ENCODE measurements at places on chromosomes 2 and 18. TPM values are rescaled to one million over a fixed set of nuclear protein-coding genes. Genes with fewer than 3 reads are reported as not detected.

- H3K4me1 ChIP-seq: peaks cover 4% of the 10 kb centered on the region
- H3K4me3 ChIP-seq: no peak overlapping the region
- no peaks in the 10 kb centered on the region for H3K36me3 ChIP-seq
- no peak overlapping the region for H3K27ac ChIP-seq
These were observed 47.4 kb downstream of the GREB1 start for GRCh38 chr2:11581124-11581796.

- peaks cover 3% of the 10 kb centered on the region for H3K36me3 ChIP-seq
- DNase-seq: peak; percentile 46
- H3K27ac ChIP-seq: peak within 1 kb of the TSS; percentile 98
- no peaks in the 10 kb centered on the region for H3K27me3 ChIP-seq
These were observed at the start of gene SEMA4C for GRCh38 chr2:96869822-96870625. TSS of gene SEMA4C (minus strand) at chr2:96870080. CDS start at chr2:96867886, 2,194 bp downstream.

DNA sequence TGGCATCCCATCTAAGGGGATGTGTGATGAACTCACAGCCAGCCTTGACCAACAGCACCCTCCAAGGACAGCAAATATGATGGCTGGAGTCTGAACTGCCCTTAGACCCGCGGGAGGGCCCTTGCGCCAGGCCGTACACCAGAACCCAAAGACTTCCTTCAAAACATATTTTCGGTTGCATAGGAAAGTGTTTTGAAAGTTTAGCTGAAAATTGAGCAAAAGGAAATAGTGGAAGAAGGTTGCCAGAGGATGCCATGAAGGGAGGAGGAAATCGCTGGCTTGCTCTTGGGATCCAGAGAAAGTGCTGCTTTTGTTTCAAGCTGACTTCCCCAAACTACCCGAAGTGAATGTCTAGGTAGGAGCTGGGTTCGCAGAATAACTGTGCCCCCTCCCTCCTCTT, 61.3 kb downstream of the IL1R2 start:
- H3K27me3 ChIP-seq: no peaks in the 10 kb centered on the region
- no peaks in the 10 kb centered on the region for H3K36me3 ChIP-seq
- peak overlapping the region; percentile 80 for H3K27ac ChIP-seq
- no peak for DNase-seq
- no peak overlapping the region for H3K4me3 ChIP-seq

DNA sequence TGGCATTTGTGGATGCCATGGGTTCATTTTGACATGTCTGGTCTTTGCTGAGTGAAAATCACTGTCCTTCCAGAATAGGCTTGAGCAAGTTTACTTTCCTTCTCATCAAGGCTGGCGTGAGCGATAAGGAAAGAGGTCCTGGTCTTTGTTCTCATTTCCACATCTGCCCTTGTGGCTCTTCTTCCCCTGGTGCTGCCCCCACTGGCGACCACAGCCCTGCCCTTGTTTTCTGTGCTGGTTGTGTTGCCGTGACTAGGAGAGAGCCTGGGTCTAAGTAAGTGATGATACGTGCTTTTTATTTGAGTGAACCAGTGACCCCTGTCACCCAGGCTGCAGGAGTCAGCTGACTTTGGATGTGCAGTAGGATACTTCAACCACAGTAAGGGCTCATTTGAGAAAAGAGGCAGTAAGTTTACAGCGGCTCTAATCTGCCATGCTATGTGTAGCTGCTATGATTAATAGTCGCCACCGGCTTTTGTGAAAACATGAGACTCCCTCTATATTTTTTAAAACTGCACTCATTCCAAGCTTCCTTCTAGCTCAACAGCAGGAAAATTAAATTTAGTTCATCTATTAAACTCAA, 441.7 kb downstream of the RNF144A start:
- no peaks in the 10 kb centered on the region for H3K27me3 ChIP-seq
- DNase-seq: no peak
- no peak overlapping the region for H3K4me3 ChIP-seq
- no peak overlapping the region for H3K27ac ChIP-seq
- no peaks in the 10 kb centered on the region for H3K4me1 ChIP-seq
- H3K36me3 ChIP-seq: no peaks in the 10 kb centered on the region

DNA sequence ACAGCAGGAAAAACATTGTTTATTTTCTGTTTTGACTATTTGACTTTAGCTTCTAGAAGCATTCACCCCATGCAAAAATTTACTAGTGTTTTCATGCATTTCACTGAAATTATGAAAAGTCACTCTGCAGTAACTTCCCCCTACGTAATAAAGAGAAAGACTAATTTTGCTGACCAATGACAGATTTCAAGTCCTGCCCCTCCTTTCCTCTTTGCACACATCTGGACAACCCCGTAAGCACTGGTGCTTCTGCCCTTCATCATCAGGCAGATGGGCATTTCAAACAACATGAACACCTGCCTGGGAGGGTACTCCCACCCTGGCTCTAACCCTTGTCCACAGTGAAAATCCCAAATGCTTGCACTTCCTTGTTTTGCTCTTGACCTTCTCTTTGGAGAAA, 815.0 kb upstream of the ID2 start:
- no peak overlapping the region for H3K4me3 ChIP-seq
- no peak for DNase-seq
- no peaks in the 10 kb centered on the region for H3K36me3 ChIP-seq
- H3K27me3 ChIP-seq: no peaks in the 10 kb centered on the region
- no peaks in the 10 kb centered on the region for H3K4me1 ChIP-seq

DNA sequence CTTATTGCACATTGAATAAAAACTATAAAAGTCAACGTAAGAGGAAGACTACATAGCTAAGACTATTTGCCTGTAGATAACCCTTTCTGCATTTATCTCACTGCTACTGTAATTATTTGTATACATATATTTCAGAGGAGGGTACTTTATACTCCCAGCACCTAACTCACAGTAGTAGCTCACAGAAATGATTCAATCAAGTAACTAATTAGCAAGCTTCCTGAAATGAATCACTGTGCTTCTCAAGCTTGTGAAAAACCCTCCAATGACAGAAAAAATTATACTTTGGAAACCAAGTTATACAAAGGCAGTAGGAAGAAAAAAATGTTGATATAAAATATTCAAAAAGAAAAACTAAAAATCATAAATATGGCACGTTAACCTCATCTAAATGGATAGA, 124.9 kb downstream of the NBAS start:
- H3K27me3 ChIP-seq: no peaks in the 10 kb centered on the region
- DNase-seq: no peak
- H3K4me3 ChIP-seq: no peak overlapping the region
- H3K4me1 ChIP-seq: no peaks in the 10 kb centered on the region

GRCh38 chr2:174931724-174932123, 73.5 kb downstream of the CHN1 start:
- no peaks in the 10 kb centered on the region for H3K36me3 ChIP-seq
- no peaks in the 10 kb centered on the region for H3K27me3 ChIP-seq
- H3K4me1 ChIP-seq: no peaks in the 10 kb centered on the region
- no peak for DNase-seq

DNA sequence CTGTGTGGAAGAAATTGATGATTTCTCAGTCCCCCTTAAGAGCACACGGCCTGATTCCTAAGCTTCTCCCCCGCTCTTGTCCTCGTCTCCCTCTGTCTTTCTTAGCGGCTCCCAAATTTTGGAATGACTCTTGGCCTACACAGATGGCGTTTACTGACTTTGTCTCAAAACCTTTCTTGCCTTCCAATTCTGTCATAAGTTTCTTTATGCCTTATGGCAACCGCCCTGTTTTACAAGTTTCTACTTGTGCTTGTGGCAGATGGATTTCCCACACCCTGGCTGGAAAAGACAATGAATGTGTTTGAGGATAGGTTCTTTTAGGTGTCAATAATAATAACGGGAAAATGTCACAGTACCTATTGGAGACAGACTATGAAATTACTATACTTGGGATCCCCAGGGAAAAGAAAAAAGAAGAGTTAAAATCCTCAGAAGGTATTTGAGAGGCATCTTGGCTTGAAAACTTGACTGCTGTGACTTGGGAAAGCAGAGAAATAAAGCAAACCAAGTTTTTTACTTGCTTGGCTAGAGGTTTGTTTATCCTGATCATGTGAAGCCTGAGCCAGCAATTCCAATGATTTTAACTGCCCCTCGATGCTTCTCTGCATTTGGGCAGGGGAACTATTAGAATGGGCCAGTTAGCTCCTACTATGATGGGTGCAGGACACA, 276.4 kb downstream of the HRH4 start:
- H3K4me3 ChIP-seq: no peak overlapping the region
- no peaks in the 10 kb centered on the region for H3K36me3 ChIP-seq
- H3K4me1 ChIP-seq: no peaks in the 10 kb centered on the region

DNA sequence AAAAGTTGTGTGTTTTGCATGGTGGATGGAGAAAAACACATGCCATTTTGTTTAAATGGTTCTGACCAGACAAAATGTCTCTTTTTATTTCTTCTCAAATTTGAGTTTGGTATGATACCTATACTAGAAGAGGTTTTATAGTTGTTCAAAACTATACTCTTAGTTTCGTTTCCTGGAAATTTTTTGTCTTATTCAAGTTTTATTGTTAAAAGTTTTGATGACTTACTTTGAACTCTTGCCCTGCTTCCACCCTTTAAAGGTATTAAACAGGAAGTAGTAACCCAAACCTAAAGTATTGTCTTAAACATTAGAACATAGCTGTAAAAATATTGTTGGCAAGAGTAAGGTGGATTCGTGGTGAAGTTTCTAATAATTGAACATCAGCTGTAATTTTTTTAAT, 98.2 kb downstream of the BABAM2 start:
- H3K4me3 ChIP-seq: no peak overlapping the region
- no peak for DNase-seq
- H3K27me3 ChIP-seq: no peaks in the 10 kb centered on the region
- H3K27ac ChIP-seq: no peak overlapping the region
- no peaks in the 10 kb centered on the region for H3K4me1 ChIP-seq

- peaks cover 2% of the 10 kb centered on the region for H3K4me1 ChIP-seq
- H3K36me3 ChIP-seq: no peaks in the 10 kb centered on the region
- DNase-seq: peak; percentile 49
- no peaks in the 10 kb centered on the region for H3K27me3 ChIP-seq
These were observed 36.6 kb upstream of the ASB1 start for GRCh38 chr2:238389988-238390589.

GRCh38 chr2:120545521-120546047, 190.1 kb upstream of the GLI2 start:
- no peak for DNase-seq
- peaks cover 25% of the 10 kb centered on the region for H3K4me1 ChIP-seq
- no peak overlapping the region for H3K27ac ChIP-seq
- H3K27me3 ChIP-seq: no peaks in the 10 kb centered on the region
- no peak overlapping the region for H3K4me3 ChIP-seq

GRCh38 chr18:79575891-79576685, 103.5 kb upstream of the CTDP1 start:
- no peaks in the 10 kb centered on the region for H3K36me3 ChIP-seq
- H3K4me1 ChIP-seq: peaks cover 18% of the 10 kb centered on the region
- H3K4me3 ChIP-seq: no peak overlapping the region
- DNase-seq: peak; percentile 28
- no peaks in the 10 kb centered on the region for H3K27me3 ChIP-seq

DNA sequence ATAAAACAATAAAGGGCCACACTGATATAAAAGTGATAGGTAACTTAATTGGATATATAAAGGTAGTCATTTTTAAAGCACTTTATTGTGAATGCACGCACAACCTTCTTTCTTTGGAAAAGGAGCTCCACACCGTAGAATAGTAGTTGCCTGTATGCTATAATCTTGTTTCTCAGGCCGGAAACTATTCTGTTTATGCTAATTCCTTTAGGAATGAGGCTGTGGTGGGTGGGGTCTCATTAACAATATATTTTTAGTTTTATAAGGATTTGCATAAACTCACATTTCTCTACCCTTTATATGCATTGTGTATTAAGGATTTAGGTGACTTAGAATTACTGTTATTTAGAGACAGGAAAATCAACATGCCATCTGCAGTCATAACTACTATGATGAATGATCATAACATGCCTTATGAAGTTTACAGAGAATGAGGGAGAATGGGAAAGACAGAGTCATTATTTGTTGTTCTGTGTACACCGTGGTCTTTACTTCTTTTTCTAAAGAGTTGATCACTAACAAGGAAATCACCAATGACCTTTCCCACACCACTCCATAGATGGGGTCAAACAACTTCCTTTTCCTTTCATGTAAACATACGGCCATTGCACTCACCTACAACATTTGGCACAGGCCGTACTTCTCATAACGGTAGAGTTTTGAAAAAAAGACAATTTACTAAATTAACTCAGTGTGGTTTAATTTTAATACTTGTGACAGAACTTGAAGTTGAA, 84.5 kb downstream of the PIEZO2 start:
- no peak for DNase-seq

DNA sequence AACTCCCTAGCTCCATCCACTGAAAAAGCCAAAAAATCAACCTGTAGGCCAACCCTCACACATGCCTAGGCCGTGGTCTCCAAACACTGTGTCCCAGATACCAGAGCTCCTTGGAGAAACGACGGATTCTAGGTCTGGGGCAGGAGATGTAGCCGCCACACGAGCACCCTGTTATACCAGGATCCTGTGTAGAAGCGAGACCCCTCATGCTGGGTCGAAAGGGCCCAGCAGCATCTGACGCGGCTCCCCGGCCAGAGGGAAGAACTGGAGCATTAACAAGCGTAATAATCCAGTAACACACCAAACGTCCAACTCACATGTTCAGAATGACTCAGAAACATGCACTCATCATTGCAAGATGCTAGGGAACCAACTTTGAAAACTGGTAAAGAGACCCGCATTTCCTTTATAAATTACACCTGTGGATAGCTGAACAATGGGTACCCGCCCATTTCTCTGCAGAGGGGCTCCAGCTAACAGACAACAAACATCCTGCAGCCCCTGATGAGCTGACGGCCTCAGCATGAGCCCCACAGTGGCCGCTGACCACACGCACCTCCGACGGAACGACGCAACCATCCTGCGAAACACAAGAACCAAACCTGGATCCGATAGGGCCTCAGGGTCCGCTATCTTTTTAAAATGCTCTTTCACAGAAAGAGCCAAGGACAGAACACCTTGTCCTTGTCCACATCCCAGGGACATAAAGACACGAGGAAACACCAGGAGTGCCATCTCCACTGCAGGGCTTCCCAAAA, 14.2 kb downstream of the SLC66A2 start:
- H3K36me3 ChIP-seq: peaks cover 91% of the 10 kb centered on the region
- H3K4me3 ChIP-seq: no peak overlapping the region
- H3K27me3 ChIP-seq: no peaks in the 10 kb centered on the region
- no peak overlapping the region for H3K27ac ChIP-seq
- peaks cover 82% of the 10 kb centered on the region for H3K4me1 ChIP-seq

The MDH1B gene
- total RNA-seq: 0.63 TPM

The CD28 gene
- total RNA-seq: 13.8 TPM

The CCDC85A gene
- total RNA-seq: 4.5 TPM

The DHRS9 gene
- total RNA-seq: 0.59 TPM

The CCDC102B gene
- total RNA-seq: 5.7 TPM

The LYPD6 gene
- total RNA-seq: 7.1 TPM

The SERPINB12 gene
- not detected for total RNA-seq

The CCDC74A gene
- total RNA-seq: 29.5 TPM

The SERPINB2 gene
- not detected for total RNA-seq
